ENCODE measurements at places on chromosomes 7 and 10. TPM values are rescaled to one million over a fixed set of nuclear protein-coding genes. Genes with fewer than 3 reads are reported as not detected.

RHEB gene
- total RNA-seq = 163 TPM

DNA sequence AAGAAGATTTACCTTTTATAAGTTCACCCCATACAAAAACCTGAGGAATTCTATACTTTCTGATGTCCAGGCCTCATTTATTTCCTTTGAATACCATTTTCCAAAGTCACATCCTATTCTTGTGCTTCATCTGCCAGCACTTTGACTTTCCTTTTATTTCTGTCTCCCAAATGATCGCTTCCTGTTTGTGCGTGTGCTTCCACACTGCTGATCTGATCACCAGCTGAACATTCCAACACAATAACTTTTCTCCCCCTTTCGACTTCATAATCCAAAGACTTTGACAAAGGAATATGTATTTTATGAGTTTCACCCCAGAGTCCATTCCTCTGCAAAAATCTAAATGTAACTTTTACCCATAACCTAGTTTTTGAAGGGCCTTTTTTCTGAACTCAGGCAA, 3.1 kb downstream of the ELAPOR2 start:
- H3K27ac ChIP-seq = no peak overlapping the region
- H3K36me3 ChIP-seq = no peaks in the 10 kb centered on the region
- no peaks in the 10 kb centered on the region for H3K27me3 ChIP-seq
- peaks cover 11% of the 10 kb centered on the region for H3K4me1 ChIP-seq
- no peak overlapping the region for H3K4me3 ChIP-seq
- no peak for DNase-seq

DNA sequence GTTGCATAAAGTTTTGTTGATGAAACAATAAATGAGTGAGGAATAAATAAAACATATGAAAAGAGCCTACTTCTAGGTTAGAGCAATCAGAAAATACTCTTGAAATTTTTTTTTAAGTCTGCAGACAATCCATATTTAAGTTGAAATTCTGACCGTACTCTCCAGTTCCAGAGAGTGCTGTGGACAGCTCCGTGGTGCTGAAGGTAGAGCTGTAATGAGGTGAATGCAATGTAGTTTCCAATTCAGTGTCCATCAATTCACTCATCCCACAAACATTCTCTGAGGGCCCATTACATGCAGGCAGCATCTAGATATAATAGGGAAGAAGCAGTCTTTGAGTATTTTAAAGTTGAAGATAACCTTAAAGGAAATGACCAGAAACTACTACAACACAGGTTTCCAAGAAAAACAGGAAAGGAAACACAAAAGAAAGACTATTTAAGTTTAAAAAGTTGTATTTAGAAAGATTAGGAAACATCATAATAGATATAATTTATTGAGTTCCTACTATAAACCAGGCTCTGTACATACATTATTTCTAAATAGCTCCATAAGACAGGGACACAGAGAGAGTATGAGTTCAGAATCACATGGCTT, 44.0 kb upstream of the CRTAC1 start:
- H3K4me1 ChIP-seq = no peaks in the 10 kb centered on the region
- H3K27me3 ChIP-seq = peaks cover 8% of the 10 kb centered on the region
- no peak for DNase-seq

FKBP6 gene
- total RNA-seq = not detected

OR2A7 gene
- 0.95 TPM for total RNA-seq

All from adrenal gland (tissue), 19 donors.